Left kidney (tissue), 8 donors: ENCODE measurements at places on chromosomes 1 and 21.

DNA sequence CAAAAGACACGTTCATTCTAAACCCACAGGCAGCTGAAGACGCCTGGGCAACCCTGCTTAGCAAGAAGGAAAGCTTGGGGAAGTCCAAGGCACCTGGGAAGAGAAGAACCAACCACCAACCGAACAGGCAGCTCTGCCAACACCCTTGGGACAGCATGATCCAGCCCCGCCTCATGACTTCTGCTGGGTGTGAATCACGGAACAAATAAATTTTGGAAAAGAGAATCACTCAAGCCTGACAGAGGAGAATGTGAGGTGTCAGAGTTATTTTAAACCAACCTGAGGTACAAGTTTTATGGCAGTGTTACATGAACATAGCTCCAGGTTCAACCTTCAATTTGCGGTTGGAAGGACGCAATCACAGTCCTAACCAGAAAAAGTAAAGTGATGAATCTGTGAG, 10.0 kb upstream of the PADI4 start:
- DNase-seq: no peak

GRCh38 chr1:166471359-166471758, 304.6 kb upstream of the FAM78B start:
- no peak for DNase-seq

DNA sequence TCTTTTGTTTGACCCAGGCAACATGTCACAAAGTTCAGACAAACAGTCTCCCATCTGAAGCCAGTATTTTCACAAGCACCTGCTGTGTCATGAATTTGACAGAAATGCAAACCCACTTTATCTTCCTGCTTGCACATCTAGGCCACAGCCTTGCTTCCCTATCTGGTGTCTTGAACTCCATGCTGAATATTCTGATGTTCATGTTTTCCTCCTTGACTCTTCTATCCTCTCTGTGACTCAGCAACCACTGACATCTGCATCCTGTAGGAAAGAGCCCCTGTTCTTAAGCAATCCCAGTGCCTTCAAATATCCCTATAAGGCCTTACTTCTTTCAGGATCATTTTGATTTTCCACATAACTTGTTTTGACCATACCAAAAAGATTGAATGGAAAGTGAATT, 6.5 kb downstream of the CD55 start:
- no peak for DNase-seq

DNA sequence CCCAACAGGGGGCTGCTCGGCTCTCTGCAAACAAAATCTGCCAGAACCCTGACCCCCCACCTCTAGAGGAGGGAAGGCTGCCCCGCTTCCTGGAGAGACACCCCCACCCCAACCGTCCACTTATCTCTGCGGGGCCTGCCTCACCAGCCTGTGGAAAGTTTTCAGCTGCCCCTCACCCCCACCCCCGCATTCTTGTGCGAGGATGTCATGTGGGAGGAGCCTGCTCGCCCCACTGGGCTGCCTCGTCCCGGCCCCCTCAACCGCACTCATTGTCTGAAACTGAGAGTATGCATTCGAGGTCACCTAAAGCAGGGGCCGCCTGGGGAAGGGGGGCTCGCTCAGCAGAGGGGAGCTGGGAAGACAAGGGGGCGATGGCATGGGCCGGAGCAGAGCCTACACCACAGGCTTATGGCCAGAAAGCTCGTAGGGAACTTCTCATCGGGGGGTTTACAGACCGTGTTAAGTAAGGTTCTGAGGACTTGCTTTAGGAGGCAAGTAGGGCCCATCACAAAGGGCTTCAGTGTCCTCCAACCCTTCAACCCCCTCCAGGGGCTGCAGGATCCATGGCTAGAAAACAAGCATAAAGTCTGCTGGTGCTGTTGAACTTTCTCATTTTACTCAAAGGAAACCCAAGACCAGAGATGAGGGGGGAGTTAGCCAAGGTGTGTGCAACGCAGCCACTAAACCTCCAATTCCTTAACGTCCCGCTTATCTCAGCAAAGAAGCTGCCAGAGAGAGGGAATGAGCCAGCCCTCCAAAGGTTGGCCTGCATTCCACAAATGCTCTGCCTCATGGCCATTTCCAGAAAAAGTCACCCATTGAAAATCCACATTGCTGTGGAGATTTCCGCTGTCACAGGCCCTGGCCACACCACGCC, 9.4 kb downstream of the EPHA2 start:
- peak; percentile 91 for DNase-seq

GRCh38 chr1:40650075-40650474, 15.4 kb downstream of the RIMS3 start:
- DNase-seq: no peak

DNA sequence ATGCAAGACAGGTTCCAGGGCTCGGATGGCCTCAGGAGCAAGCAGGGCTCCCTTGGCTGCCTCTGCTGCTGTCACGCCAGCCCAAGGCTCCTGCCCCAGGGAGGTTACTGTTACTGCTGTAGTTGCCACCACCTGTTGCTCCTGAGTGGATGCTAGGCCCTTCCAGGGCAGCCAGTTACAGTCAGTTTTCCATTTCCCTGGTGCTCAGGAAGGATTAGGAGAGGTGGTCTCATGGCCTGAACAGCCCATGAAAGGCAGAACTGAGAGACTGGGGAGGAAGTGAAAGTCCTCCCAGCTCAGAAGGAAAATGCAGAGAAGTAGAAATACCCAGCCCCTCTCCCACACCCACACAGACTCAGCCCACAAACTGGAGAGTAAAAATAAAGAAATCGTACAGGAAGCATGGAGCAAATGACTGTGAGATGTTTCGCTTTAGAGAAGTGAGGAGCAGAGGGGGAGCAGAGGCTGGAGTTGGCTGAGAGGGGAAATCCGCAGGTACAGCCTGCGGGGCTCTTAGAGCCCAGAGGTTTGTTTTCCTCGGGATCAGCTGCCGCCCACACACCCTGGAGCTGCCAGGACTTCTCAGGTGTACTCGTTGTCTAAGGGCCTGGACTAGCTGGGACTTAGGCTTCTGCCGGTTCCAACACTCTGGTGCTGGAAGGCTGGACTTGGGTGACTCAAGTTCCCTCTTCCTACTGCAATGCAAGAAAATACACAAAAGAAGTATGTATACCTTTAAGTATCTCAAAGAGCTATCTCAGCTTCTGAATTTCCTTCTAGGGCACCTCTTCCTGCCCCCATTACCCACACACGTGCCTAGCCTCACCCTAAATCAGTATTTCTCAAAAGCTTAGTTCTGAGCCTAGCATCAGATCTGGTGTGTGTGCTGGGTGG, 2.3 kb downstream of the IL6R start:
- DNase-seq: no peak

GRCh38 chr21:45473496-45474322, 68.5 kb downstream of the SLC19A1 start:
- DNase-seq: no peak

DNA sequence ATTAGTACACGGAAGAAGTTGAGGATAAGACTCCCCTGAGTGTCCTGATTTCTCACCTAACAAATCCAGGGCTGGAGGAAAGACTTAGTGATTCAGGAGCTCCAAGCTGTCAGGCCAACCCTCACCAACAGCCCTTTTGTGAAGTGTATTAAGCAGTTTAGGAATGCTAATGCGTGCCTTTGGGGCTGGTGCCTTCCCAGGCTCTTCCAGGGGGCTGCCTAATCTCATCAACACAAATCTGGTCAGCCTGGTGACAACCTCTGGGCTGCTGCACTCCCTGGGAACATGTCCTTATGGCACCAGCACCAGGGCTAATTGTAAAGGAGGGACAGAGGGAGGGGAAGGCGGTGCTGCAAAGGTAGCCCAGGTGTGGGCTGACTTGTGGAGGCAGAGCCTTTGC, 15.5 kb downstream of the CSMD2 start:
- no peak for DNase-seq

GRCh38 chr21:42513985-42514882, 582 bp downstream of the SLC37A1 start:
- no peak for DNase-seq

- DNase-seq: no peak
Observed at GRCh38 chr1:59318271-59318860, 21.5 kb downstream of the FGGY start.

DNA sequence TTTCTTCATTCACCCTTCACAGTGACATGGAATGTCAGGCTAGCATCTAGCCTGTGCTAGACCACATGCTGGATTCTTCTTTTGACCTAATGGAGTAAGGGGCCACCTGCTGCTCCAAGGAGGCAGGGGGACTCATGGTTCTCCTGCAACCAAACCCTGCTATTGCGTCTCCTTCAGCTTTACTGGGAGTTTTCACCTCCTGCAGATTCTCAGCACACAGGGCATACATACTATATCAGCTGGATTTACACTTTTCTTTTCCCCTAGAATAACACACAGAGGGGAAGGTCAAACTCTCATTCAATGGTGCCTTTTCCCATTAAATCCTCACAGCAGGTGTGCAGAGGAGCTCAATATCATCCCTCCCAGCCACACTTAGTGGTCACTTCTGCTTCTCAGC, 16.6 kb upstream of the AK5 start:
- DNase-seq: no peak

DNA sequence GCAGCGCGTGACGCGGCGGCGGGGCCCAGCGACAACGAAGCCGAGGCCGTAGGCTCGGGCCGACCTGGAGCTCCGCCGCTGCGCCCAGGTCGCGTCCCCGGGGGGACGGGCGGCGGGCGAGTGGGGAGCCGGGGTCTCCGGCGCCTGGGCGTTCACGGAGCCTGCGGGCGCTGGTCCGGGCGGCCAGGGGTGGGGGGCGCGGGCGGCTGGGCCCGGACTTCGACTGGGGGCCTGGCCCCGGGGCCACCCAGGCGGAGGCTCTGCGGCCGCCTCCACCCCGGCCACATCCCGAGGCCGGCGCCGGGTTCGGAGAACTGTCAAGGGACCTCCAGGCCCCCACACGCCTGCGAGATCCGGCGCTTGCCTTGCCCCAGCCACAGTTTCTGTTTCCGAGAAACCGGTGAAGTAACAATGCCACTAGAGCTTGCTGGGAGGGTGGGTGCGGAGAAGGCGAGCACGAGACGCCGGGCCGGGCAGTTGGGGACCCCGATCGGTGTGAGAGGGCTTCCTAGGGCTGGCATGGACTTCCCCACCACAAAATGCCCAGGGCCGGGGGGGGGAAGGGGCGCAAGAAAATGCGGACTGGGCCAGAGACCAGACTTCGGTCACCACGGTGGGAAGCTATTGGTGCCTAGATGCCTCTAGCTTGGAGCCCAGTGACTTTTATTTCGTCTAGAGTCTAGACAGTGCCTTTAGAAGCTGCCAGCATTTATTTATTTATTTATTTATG, 501 bp downstream of the FBXO6 start:
- DNase-seq: no peak
